ENCODE measurements at places on chromosomes 16 and 17.

DNA sequence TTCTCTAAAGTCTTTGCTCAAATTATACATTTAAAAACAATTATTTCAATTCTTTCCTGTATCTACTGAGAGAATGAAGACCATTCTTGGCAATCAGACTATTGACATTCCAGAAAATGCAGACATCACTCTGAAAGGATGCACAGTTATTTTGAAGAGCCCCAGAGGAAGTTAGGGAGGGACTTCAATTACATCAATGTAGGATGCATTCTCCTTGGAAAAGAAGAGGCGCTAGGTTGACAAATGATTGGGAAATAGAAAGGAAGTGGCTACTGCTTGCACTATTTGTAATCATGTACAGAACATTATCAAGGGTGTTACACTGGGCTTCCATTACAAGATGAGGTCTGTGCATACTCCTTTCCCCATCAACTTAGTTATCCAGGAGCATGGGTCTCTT is 74.3 kb downstream of the SSH2 start:
- no peak for DNase-seq

- no peak for DNase-seq
Observed at GRCh38 chr16:35731341-35732040, 2272.1 kb downstream of the TP53TG3F start.

DNA sequence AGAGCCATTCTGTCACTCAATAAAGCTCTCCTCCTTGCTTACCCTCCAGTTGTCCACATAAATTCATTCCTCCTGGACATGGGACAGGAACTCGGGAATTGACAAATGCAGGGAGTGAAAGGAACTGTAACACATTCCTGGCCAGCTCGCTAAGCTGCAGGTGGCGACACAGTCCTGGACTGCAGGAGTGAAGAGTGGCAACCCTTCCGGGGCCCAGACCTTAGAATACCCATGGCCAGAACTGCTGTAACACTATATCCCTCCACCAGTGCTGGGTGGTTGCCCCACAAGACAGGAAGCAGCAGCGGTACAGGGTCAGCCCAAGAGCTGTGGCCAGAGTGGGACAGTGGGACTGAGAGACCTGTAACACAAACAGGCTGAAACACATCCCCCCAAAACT is 30.3 kb upstream of the KIF2B start:
- DNase-seq: no peak

- DNase-seq: no peak
Observed at GRCh38 chr16:337975-338575, 14.4 kb downstream of the AXIN1 start.

DNA sequence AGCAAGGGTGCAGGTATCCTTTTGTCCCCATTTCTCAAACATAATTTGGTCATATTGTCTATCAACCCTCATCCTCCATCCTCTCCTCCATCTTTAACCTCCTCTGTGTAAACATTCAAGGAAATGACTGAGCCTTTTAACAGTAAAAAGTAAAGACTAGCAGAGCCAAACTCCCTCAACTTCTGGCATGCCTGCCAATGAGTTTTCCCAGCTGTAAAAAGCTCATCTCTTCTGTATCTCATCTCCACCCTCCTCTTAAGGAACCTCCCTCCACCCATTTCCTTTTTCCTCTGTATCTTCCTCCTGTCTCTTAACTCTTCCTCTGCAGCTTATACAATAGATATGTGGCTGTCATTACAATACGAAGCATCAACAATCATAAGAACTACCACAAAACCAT is 76.9 kb upstream of the PSMD7 start:
- no peak for DNase-seq

DNA sequence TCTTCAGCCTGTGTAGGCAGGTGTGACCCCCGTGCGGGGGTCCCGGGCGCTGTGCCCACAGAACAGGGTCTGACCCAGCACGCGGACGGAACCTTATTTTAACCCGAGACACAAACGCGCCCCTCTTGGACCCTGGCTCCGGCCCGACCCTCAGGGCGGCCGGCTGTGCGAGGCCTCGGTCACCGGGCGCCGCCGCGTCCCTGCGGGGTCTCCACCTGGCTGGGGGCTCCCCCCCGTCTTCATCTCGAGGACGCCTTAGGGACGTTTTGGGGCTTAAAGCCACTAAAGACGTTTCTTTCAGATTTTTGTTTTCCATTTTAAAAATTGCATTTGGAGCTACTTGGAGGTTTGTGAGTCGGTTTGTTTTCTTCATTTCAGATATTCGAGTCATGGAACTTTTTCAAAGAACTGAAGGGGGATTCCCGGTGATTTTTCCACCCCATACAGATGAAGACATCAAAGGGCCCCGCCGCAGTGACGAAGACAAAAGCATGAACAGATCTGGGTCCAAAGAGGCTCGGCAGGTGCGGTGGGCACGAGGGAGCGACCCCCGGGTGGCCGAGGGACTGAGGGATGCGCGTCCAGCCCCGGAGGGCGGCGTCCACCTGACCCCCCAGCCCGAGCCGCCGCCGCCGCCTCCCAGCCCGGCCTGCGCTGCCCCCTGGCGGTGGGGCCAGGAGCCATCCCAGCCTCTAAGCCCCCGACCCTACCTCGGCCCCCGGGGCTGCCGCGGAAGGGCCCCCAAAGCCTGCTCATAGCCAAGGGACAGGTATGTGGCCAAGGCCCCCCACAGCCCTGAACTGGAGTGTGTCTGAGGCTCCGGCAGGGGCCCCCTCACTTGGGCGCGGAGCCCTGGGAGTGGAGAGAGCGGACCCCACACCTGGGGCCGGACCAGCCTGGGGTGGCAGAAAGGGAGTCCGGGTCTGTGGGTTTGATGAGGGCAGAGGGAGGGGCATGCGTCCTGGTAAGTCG is 3.8 kb upstream of the CD7 start:
- peak; percentile 86 for DNase-seq

- DNase-seq: no peak
Observed at GRCh38 chr17:56603486-56604238, 10.2 kb downstream of the NOG start.

- DNase-seq: no peak
Observed at GRCh38 chr17:73359352-73359751, 47.6 kb upstream of the CDC42EP4 start.

DNA sequence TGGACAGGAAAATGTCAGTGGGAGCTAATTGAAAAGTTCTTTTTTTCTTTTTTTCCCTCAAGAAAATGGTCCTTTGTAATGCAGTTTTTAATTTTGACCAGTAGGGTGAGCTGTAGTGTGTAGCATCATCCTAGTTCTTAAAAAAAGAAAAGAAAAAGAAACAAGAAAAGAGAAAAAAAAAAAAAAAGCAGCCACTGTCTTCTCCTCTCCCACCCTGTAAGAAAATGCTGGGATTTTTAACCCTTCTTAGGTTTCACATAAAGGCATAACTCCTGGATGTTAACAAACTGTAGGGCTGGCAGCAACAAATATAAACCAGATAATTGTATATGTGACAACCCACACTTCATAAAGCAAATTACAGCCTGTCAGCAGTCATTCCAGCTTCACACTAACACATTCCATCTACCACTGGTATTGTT is 78.1 kb downstream of the SKAP1 start:
- no peak for DNase-seq

GRCh38 chr17:15659236-15659635 is 24.9 kb downstream of the TRIM16 start:
- DNase-seq: no peak

- no peak for DNase-seq
Observed at GRCh38 chr16:89383095-89384003, 107.0 kb downstream of the ANKRD11 start.

DNA sequence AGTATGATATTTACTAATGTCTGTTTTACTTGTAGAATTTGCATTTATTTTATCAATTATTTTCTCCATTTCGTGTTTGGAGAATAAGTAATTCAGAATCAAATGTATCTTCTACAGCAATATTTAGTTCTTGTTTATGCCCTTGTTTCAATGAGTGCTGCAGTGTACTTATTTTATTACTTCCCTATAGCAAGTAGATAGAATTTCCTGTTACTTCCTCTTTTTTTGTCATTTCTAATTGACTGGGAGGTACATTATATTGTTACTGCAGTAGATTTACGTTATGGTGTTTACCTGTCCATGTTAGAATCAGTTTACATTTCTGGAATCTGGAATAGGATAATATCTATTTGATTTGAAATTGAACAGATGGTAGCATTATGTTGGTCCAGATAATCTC is 71.2 kb downstream of the OMG start:
- DNase-seq: no peak

DNA sequence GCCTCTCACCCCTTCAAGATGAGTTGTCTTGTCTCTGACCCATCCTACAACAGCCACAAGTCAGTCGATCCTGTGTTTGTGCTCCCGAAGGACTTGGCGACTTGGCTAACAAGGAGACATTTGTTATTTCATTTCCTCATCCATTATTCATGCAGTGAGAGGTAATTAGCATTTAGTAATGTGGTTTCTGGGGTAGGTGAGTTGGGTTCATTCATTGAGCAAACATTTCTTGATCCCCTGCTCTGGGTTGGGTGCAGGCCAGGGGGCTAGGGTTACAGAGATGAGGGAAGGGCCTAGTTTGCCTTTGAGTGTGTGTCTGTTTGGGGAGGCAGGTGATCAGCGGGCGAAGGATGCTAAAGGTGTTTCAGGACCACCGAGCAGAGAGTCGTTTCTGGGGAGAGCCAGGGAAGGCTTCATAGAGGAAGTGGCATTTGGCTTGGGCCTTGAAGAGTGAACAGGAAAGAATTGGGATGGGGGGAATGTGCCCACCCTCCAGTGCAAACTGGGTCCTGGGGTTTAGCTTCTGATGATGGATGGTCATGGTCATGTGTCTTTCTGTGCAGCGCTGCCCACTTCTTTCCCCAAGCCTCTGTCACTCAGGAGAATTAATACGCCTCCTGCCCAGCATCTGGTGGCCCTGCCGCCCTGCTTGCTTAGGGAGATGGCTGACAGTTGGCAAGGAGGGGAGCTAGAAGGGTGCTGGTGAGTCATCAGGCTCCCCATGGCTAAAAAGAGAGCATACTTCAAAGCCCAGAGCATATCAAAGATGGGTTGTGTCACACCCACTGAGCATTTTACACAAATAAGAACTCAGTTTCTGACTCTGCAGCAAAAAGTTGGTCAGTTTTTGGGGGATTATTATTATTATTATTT is 38.5 kb downstream of the MSI2 start:
- DNase-seq: peak; percentile 49

DNA sequence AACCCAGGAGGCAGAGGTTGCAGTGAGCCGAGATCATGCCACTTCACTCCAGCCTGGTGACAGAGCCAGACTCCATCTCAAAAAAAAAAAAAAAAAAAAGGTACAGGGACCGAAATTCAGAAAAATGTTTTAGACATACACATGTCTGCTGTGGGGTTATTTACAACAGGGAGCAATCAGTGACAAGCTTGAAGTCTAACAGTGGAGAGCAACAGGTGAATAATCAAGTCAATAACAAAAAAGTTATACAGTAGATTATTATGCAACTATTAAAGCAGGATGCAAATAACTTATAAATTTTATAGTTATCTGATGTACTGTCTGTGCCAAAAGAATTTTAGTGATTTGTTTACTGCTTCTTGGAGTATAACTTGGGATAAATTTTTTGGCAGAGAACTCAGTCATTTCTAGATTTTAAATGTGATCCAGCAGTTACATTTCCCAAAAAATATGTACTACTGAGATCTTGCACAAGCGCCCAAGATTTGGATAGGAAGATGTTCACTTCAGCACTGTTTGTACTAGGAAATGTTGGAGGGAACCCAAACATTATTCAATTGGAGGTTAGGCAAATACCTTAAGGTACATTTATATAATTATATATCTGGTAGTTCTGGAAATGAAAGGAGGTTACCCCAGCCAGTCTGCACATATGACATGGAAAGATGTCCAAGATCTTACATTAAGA is 34.1 kb downstream of the EEF2K start:
- no peak for DNase-seq

- DNase-seq: no peak
Observed at GRCh38 chr16:76607317-76607716, 330.1 kb downstream of the CNTNAP4 start.

DNA sequence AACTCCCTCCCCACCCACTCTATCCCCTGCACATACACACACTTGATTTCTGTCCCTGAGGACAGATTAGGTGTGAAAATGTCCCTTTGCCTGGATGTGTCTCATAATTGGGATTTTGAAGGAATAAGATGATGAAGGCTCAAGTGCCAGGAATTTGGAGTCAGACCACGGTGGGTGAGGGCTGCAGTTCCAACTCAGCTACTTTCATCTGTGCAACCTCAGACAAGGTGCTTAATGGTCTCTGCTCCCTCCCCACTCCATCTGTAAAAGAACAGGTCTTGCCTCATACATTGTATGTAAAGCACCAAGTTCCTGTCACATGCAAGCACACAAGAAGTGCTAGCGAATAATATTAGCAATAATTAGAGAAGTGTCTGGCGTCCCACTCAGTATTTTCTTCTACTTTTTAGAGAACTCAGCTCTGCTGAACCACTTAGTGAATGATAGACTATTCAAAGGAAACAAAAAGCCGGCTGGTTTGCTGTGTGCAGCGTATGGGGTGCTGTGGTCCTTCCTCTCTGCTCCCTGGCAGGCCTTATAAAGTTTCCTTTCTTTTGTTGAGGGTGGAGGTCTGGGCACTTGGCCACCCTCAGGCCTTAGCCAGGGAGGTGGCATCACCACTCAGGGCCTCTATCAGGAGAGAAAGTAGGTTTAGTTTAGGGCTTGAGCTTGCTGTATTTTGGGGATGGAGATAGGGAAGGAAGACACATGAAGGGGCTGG is 6.4 kb downstream of the TBX4 start:
- no peak for DNase-seq

DNA sequence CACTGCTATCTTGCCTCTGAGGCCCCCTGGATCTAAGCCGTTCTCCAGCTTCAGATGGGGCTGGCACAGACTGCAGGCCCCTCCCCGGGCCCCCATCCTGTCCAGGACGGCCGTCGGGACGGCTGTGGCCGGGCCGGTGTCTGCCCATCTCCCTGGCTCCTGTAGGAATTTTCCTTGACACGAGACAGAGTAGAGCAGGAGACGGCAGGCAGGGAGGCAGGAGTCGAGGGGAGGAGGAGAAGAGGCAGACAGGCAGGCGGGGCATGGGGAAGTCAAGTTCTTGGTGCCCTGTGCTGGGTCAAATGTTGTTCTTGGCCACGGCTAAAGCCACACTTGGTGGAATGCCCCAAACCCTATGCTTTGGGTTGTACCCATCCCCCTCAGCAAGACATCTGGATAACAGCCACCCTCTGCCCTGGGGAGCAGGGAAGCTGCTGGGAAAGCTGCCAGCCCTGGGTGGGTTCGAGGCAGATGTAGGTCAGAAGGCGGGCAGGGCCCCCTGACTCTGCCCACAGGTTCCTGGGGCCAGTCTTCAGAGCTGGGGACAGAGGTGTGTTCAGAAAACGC is 4.0 kb downstream of the C1QTNF1 start:
- DNase-seq: no peak

GRCh38 chr17:40341808-40342503 is 22.6 kb downstream of the GJD3 start:
- DNase-seq: no peak
